ENCODE measurements at places on chromosomes 7 and 10. TPM values are rescaled to one million over a fixed set of nuclear protein-coding genes. Genes with fewer than 3 reads are reported as not detected.

DNA sequence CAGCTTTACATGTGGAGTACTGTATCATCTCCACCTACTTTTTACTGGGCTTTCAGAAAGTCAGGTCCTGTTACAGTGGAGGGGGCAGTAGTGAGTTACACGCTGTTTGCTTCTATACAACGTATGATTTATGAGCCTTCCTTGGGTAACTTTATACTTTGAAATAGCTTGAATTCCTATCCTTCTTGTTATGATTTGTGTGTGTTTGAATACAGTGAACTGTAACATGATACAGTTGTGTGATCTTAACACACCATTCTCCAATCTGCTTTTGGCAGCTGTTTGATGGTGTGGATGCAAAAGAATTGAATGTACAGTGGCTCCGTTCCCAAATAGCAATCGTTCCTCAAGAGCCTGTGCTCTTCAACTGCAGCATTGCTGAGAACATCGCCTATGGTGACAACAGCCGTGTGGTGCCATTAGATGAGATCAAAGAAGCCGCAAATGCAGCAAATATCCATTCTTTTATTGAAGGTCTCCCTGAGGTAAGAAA, 41.7 kb downstream of the SP8 start:
- no peak for DNase-seq

- no peak for DNase-seq
Observed at GRCh38 chr7:28207486-28208158, 27.0 kb upstream of the JAZF1 start.

GRCh38 chr7:90580051-90580450, 16.1 kb upstream of the CDK14 start:
- DNase-seq = no peak

DNA sequence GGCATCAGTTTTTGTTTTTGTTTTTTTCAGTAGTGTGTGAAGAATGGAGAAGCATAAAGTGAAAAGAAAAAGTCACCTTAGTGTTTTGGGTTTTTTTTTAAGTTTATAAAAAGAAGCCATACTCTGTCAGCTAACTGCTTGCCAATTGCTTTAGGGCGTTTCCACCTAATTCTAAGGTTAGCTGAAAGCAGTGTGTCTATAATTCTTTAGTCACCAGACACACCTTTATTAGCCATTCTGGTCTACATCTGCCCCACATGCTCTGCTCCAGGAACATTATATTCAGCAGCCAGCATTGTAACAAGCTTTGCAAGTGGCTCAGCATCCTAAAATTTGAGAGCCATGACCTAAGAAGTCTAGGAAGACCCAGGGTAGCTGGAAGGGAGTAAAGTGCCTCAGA, 14.1 kb upstream of the SLC16A12 start:
- no peak for DNase-seq

The DDC gene
- polyA plus RNA-seq = not detected

The INPP5A gene
- polyA plus RNA-seq = 1.0 TPM
